HTR-8/SVneo (cell line): ENCODE measurements at places on chromosomes 7 and 10.

- DNase-seq, result no peak
These were observed 14.7 kb downstream of the SPAM1 start for GRCh38 chr7:123939784-123940183.

DNA sequence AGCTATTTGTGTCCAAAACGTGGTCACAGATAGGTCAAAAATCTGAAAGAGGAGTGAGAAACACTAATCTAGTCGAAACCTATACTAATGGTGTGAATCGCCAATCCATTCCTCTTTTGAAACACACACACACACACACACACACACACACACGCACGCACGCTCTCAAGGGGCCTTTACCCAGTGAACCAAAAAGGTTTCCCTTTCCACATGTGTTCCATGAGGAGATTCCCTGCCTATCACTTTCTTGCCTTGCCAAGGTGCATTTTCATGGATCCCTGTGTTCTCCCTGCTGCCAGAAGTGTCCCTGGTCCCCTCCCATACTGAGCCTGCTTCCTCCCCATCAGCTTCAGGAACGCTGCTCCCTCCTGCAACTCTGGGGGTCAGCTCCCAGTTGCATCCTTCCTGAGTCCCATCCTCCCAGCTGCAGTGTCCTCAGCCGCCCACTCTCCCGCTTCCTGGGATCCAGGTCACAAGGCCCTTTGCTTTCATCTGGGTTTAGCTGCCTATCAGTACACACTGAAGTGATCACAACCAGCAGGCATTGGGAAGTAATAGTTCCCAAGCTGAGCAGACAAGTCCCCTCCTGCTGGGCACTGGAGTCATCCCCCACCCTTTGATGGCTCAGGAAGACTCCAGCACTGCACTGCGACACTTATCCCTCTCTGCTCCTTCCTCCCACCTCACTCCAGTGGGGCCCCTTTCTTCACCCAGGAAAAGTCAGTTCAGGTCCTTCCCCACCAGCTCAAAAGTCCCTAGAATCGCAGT is 49.2 kb upstream of the KCNMA1 start:
- DNase-seq, result no peak

DNA sequence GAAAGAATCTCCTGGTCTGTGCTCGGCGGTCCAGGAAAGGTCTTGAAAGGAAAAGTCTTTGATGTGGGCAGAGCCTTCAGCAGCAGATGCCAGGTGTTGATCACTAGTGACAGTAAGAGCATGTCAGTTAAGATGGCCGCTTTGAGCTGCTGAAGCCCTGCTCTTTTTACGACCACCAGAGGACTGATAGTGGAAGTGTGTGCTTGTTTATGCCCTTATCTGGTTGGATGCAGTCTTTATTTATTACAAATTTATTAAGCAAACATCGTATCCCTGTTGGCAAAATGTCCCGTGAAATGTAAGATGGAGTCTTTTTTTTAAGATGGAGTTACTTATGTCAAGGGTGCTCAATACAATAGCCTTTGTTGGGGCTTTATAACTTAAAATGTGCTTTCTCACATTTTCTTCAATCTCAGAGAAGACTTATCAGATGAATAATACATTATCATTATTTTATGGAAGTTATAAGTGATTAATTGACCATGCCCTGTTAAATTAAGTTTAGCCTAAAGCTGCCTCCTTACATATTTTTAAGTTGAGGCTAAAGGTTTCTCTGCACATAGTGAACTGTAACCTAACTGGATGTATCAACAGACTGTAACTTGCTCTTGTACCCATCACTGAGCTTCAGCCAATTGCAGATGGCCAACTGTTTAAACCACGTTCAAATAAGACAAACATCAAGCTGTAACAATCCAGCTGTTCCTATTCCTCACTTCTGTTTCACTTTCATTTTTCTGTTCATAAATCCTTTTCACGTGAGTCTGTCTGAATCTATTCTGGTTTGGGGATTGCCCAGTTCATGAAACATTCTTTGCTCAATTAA is 97.4 kb upstream of the PIK3CG start:
- DNase-seq, result no peak

- DNase-seq, result no peak
These were observed 166.2 kb downstream of the CPEB3 start for GRCh38 chr10:92124616-92125143.

DNA sequence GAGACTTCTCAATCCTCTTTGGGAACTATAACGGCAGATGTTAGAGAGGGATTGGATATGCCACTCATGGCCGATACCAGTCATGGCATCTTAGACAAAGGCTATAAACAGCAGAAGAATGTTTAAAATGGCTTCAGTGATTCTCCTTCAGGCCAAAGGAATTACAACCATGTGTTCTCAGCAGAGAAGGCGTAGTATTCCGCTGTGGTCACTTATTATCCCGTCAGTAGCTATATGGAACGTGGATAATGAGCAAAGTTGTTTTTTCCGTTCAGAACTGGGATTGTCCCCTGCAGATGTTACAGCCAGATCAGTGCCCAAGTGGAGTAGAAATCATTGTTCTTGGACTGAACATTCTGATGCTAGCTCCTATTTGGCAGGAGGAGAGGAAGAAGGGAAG is 43.1 kb downstream of the TEX36 start:
- DNase-seq, result no peak

- no peak for DNase-seq
These were observed 30.2 kb upstream of the GIMAP8 start for GRCh38 chr7:150420242-150420641.

DNA sequence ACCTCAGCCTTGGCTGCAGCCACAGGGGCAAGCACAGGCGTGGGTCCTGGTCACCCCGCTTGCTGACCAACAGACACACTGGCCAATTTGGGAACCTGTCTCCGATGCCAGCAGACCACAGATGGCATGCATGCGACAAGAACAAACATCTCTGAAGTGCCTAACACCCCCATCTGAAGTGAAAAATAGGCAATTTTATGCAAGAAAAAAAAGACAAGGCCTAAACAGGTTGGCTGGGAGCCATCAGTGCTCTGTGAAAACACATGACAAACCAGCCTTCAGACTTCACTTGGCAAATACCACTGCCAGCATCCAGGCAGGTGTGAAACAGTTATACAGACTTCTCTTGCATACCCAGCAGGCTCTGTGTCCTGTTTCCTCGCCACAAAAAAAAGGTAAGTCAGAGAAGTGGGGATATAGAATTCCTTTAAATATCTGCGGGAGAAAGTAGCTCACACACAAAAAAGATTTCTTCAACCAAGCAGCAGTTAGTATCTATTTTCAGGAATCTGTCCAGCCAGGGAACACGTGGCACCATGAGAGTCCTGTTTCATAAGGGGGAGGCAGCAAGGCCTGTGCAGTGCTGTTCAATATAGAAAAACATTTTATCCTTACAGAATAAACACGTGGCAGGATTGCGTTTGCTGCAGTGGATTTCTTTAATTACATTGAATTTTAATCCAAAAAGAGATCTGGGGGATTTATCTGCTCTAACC is 293.4 kb upstream of the MKLN1 start:
- no peak for DNase-seq

DNA sequence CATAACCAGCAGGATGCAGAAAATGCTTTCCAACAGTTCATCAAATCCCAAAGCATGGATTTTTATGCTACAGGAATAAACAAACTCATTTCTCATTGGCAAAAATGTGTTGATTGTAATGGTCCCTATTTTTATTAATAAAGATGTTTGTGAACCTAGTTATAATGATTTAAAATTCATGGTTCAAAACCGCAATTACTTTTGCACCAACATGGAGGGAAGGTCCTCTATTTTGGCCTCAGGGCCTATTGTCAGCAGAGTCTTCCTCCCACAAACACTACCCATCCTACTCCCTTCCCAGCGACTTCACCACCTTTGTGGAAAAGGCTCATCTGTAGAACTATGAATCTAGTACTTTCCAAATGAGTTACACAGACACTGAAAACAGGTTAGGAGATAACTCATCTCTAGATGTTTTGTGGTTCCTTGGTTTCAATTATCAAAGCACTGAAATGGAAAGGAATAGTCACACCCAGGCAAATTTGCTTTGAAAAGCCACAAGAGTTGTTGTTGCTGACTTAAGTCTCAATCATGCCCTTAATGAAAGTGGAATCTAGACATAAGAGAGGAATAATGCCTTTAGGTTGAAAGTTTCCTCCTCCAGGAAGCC is 59.4 kb upstream of the FRMD4A start:
- no peak for DNase-seq

- no peak for DNase-seq
These were observed 38.5 kb downstream of the AMZ1 start for GRCh38 chr7:2726316-2727018.

DNA sequence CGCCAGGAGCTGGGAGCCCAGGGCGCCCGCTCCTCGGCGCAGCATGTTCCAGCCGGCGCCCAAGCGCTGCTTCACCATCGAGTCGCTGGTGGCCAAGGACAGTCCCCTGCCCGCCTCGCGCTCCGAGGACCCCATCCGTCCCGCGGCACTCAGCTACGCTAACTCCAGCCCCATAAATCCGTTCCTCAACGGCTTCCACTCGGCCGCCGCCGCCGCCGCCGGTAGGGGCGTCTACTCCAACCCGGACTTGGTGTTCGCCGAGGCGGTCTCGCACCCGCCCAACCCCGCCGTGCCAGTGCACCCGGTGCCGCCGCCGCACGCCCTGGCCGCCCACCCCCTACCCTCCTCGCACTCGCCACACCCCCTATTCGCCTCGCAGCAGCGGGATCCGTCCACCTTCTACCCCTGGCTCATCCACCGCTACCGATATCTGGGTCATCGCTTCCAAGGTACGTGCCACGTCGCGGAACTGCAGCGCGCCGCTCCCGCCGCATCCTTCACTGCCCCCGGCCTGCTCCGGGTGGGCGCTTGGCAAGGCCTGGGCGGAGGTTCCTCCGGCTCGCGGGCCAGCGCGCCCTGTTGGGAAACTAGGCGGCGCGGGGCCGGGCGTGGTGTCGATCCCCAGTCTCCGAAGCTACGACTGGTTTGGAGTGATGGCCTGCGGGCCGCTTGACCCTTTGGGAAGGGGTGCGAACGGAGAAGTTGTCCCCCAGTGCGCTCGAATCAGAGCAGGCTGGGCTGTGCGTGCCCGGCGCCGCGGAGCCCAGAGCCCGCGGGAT is 868 bp downstream of the EMX2 start:
- DNase-seq, result no peak

- no peak for DNase-seq
These were observed 77.5 kb downstream of the SDK1 start for GRCh38 chr7:3378390-3379150.

- DNase-seq, result no peak
These were observed 45.0 kb upstream of the JAZF1 start for GRCh38 chr7:28225576-28225975.

GRCh38 chr7:121126801-121127534 is 138.5 kb downstream of the CPED1 start:
- no peak for DNase-seq

DNA sequence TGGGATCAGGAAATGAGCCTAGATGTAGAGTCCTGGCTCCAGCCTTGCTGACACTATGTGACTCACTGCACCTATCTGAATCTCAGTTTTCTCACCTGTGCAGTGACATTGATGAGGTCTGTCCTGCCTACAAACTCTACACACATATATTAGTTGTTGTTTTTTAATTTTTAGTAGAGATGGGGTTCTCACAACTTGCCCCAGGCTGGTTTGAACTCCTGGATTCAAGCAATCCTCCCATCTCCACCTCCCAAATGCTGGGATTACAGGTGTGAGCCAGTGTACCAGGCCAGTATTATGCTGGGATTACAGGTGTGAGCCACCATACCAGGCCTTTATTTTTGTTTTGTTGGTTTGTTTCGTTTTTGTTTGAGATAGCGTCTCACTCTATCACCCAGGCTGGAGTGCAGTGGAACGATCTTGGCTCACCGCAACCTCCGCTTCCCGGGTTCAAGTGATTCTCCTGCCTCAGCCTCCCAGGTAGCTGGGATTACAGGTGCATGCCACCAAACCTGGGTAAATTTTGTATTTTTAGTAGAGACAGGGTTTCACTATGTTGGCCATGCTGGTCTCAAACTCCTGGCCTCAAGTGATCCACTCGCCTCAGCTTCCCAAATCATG is 11.8 kb upstream of the DDIT4 start:
- DNase-seq, result no peak

DNA sequence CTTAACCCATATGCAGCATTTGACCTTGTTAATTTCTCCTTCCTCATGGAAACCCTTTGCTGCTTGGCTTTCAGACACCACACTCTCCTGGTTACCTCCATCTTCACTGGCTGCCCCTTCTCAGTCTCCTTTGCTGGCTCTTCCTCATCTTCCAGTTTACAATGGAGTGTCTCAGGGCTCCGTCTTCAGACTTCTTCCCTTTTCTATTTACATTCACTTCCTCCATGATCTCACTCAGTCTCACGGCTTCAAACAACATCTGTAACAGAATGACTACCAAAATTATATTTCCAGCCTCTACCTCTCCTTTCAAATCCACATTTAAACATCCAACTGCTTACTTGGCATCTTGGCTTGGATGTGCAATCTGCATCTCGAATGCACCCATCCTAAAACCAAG is 140.4 kb downstream of the DKK1 start:
- no peak for DNase-seq

- no peak for DNase-seq
These were observed 16.7 kb downstream of the TMEM273 start for GRCh38 chr10:49171326-49172060.

GRCh38 chr7:37141742-37142141 is 306.9 kb downstream of the ELMO1 start:
- no peak for DNase-seq

GRCh38 chr10:32317795-32318357 is 29.1 kb downstream of the EPC1 start:
- DNase-seq, result no peak

GRCh38 chr7:28922624-28923331 is 35.4 kb downstream of the TRIL start:
- DNase-seq, result peak; percentile 42

GRCh38 chr7:78959477-78959876 is 494.0 kb downstream of the MAGI2 start:
- no peak for DNase-seq

DNA sequence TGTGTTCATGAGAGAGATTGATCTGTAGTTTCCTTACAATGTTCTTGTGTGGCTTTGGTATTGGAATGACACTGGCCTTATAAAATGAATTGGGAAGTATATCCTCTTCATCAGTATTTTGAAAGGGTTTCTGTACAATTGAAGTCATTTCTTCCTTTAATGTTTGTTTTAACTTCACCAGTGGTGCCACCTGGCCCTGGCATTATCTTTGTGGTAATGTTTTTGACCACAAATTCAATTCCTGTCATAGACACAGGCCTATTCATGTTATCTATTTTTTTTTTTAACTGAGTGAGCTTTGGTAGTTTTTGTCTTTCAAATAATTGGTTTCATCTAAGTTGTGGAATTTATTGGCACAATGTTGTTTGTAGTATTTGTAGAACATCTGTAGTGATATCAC is 127.7 kb downstream of the CDK14 start:
- no peak for DNase-seq
